Renal pelvis (tissue), 12 donors: ENCODE measurements at places on chromosomes 13 and 19. TPM values are rescaled to one million over a fixed set of nuclear protein-coding genes. Genes with fewer than 3 reads are reported as not detected.
A peak's percentile ranks its signal among the peaks of the same experiment; 100 is the strongest.

Gene FUT2
- 2.4 TPM for polyA plus RNA-seq

Gene ZNF77
- polyA plus RNA-seq, result 7.5 TPM

GRCh38 chr13:32746474-32746873, 160.2 kb downstream of the PDS5B start:
- DNase-seq, result no peak

DNA sequence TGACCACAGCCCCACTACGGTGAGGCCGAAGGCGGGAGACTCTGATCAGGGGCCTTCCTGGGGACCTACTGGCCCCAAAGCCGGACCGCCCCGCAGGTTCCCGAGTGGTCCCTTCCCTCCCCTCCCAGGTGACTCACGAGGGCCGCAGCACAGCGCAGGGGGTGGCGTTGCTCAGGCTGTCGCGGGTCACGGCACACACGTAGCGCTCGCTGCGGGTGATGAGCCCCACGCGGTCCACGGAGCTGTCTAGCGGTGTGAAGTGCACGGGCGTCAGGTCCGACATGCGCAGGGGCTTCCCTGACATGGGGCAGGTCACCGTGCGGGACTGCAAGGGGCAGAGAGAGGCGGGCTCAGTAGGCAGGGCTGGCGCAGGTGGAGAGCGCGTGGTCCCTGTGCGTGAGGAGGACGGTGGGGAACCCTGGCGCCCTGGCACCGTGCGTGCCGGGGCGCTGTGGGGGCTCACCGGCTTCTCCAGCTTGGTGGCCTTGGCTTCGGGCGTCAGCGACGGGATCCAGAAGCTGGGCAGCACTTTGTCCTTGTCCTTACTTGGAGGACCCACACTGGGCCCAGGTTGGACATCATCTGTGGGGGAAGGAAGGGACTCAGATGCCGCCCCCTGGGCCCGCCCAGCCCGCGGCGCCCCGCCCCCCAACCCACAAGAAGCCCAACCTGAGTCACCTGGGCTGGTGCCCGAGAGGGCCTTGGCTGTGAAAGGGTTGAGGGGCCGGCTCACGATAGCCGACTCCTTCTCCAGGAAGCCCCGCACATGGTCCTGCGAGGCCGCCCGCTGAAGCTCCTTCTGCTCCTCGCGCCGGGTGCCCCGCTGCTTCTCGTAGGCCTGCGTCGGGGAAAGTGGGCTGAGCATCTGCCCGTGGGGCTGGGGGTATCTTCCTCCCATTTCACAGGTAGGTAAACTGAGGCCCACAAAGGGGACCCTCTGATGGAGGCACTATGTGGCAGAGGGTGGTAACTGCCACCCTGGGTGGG, 23.7 kb downstream of the NOSIP start:
- DNase-seq, result no peak

GRCh38 chr13:33545492-33545891, 259.9 kb upstream of the STARD13 start:
- DNase-seq, result no peak

Gene ANKRD24
- polyA plus RNA-seq, result 1.1 TPM

Gene MYO16
- 0.26 TPM for polyA plus RNA-seq

DNA sequence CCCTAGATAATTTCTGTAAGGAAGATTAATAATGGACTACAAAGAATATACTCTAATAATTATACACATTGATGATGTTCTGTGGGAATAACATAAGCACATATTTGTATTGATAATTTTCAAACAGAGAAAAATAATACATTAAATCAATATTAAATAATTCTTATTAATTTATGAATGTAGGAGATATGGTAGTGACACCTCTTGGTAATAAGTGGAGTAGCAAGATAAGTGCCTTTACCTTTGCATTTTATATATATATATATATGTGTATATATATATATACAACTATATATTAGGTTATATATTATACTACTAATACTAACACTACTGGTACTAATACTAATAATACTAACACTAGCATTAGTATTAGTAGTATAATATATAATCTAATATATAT, 905.8 kb downstream of the SLITRK1 start:
- DNase-seq, result no peak

- no peak for DNase-seq
Measured at GRCh38 chr19:17557466-17557865, 2.0 kb downstream of the COLGALT1 start.

DNA sequence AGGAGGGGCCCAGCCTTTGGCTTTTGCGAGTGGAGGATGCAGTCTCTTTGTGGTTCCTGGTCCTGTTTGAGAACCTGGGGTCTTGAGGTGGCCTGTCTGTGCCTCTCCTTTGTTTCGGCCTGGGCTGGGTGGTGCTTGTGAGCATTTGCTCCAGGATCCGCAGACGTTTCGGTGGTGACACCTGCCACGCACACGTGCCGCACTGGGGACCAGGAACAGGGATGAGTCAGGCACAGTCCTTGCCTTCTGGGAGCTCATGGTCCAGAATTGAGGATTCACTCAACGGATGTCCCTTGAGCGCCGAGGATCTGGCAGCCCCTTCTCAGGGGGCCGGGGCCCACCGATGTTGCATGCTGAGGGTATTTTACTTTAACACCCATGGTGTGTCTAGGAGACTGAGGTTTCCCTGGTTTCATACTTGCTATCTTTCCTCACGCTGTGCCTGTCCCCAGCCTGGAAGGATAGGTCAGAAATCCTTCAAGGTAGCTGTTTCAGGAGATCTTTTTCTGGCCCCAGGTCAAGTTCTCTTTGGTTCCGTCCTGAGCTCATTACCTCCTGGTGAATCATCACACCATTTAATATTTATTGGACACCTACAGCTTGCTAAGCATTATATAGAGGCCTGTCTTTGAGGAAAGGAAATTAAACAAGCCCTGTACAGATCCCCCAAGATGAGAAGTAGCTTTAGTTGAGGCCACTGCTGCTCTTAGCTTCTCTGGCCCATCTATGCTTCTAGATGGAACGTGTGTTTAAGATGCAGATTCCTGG, 5.1 kb downstream of the HDGFL2 start:
- no peak for DNase-seq

Gene HRC
- 33.1 TPM for polyA plus RNA-seq

GRCh38 chr19:39531834-39532232, 819 bp downstream of the EID2B start:
- DNase-seq, result no peak

- no peak for DNase-seq
Measured at GRCh38 chr13:35498231-35498630, 21.7 kb upstream of the MAB21L1 start.

Gene ATP4A
- 0.03 TPM for polyA plus RNA-seq

- DNase-seq, result peak; percentile 54
Measured at GRCh38 chr13:66087269-66087710, 1142.8 kb downstream of the PCDH9 start.

GRCh38 chr13:25847635-25848626, 203.9 kb downstream of the SHISA2 start:
- no peak for DNase-seq

Gene ASPDH
- polyA plus RNA-seq, result 11.5 TPM

Gene SYNE4
- 15.5 TPM for polyA plus RNA-seq

DNA sequence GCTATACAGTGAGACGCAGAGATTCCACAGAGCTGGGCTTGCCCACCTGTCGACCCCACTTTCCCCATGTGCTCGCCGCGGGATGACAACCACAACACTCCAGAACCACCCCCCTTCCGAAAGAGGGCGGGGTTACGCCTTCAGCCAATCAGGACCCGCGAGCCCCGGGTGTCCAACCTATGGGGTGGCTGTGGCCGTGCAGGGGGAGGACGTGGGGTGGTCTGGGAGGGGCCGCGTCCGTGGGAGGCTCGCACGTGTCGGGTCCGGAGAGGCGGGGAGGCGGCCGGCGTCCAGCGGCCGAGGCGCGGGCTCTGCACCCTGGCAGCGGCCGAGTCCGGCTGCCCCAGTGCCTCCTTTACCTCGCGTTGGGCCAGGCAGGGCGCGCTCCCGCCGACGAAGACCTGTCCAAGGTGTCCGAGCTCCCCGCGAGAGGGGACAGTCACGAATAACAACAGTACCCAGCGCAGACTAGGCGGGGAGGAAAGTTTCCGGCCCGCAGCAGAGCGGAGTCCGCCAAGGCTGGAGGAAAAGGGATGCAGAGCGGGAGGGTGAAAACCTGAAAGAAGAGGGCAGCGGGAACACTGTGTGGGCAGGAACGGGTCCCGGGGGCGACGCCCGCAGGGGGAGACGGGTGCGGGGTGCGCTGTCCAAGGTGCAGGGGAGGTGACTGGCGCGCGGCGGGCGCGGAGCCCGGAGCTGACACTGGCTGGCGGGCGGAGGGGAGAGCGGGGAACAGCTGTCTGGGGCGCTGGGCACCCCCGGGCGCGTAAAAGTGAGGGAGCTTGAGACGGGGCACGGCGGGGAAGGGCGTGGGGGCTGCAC, 911 bp downstream of the ENOX1 start:
- peak; percentile 82 for DNase-seq

DNA sequence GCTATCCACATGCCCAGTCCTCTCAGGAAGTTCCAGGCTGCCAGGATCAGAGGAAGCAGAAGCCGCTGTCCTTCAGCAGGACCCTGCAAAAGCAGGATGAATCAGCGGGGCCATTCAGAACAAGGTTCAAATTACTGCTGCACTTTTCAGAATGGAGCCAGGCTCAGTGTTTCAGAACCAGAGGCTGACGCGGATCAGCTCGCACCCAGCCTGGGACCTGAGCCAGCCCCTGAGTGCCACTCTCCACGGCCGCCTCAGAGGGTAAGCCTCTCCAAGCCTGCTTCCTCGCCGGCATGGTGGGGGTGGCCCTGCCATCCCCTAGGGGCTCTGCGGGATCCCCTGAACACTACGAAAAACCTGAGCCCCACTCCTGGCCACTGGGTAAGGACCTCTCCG, 24.7 kb downstream of the RASA3 start:
- no peak for DNase-seq

DNA sequence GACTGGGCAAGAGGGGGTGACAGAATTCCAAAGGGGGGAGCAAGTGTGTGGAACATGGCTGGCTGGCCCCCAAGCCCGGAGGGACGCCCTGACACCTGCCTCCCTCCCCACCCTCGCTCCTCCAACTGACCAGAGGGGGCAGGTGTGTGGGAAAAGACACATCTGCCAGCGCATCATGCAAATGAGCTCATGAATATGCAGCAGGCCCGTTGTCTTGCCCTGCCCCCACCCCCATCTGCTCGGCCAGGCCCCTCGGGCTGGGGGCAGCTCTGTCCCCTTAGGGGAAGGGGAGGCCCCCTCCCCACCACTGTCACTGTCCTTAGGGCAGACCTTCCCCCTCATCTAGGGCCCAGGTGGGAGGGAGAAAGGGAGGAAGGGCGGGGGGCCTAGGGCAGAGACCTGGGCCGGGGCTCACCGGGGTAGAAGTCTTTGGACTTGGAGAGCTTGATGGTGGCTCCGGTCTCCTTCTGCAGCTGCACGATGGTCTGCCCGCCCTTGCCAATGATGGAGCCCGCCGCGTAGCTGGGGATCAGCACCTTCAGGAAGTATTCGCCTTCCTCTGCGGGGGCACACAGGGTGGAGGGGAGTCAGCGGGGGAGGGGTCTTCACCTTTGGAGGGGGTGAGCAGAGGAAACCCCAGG, 12.9 kb downstream of the NOVA2 start:
- DNase-seq, result no peak

GRCh38 chr19:5698635-5699422, 8.7 kb downstream of the RPL36 start:
- no peak for DNase-seq

DNA sequence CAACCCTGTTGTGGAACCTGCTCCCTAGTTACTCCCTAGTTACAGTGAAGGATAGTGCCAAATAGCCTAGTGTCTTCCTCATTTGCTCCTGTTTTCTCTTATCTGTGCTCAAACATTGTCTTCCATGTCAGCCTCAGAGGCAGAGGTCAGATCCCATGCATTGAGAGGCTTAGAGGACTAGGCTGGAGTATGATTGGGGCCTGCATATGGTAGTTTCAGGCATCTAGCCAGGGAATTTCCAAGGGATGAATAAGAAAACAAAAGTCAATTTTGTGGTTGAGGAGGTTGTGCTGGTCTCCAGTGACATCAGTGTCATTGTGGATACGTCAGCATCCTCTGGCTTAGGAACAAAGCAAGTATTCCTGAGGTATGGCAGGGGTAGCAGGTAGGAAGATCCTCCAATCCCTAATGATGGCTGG, 9.4 kb downstream of the ZNF546 start:
- no peak for DNase-seq

DNA sequence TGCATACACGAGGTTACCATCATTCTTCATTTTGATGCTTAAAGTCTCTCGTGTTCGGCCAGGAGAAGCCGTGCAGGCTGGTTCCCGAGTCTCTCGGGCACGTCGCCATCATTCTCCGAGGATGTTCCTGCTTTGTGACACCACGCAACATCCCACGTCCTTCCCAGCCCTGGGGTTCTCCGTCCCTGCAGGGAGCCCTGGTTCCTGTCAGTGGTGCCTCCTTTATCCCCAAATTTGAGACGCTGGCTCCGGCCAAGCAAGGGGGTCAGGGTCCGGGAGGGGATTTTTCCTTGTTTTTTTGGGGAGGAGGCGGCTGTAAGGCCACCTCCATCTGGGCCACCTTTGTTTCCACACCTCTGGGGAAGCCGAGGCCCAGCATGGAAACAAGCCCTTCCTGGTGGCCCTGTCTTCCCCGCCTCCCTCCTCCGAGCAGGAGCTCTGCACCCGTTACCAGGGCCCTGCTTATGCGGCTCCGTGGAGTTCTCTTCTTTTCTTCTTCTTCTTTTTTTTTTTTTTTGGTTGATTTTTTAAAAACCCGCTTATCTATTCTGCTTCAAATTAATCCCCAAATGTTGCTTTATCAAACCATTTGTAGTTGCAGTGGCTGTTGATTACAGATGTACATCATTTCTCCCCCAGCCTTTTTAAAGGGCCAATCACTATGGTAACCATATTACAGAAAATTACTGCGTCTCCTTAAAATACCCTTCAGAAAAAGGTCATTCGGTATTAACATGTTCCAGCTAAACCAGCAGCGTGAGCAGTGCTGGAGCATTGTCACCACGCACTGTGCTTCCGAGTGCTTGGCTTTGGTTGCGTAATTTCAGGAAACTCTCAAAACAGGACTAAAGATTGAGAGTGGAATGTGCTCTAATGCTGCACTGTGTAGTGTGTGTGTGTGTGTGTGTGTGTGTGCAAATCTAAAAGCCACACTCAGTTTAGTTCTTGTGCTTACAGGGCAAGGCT, 50.4 kb downstream of the TEX29 start:
- DNase-seq, result no peak

- no peak for DNase-seq
Measured at GRCh38 chr19:36163813-36164212, 11.6 kb upstream of the COX7A1 start.

DNA sequence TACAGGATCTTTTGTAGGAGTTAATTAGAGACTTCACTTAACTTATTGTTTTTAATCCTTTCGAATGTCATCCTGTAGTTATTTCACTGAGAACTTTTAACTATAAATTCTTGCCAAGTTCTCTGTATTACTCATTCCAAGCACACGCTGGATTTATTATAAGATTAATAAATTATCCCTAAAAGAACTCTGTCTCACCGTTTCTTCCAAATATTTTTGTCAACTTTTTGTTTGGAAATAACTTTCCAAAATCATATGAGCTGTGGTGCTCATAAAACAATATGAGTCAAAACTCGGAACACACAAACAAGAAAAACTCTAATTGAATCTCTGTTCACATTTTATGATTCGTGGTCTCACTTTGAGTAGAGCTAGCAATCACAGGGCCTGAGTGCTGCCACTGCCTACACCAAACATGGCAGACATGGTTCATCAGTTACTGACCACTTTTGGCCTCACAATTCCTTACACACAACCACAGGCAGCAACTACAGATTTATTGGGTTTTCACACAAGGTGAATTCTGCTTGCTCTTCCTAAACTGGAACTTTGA, 412.0 kb downstream of the FGF14 start:
- no peak for DNase-seq

Gene PLA2G4C
- 5.7 TPM for polyA plus RNA-seq

GRCh38 chr13:33832872-33833271, 14.9 kb downstream of the RFC3 start:
- no peak for DNase-seq
